ENCODE measurements at places on chromosomes 6 and 20. TPM values are rescaled to one million over a fixed set of nuclear protein-coding genes. Genes with fewer than 3 reads are reported as not detected.
A peak's percentile ranks its signal among the peaks of the same experiment; 100 is the strongest.

DNA sequence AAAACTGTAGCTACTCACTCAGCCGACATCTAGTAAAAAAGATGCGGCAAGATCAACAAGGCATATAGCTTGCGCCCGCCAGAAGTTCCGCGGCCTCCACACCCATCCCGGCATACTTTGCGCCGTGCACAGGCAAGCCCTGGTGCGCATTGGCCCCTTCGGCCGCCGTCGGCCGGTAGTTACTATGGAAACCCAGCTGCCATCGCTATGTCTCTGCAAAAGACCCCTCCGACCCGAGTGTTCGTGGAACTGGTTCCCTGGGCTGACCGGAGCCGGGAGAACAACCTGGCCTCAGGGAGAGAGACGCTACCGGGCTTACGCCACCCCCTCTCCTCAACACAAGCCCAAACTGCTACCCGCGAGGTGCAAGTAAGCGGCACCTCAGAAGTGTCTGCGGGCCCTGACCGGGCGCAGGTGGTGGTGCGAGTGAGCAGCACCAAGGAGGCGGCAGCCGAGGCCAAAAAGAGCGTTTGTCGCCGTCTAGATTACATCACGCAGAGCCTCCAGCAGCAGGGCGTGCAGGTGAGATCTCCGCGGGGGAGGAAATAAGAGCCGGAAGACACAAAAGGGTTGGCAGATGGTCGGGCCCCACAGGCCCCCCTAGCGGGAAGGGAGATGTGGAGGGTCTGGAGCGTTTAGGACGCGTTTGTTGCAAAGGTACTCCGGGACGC lies at the start of gene IRAK1BP1:
TSS of gene IRAK1BP1 (plus strand) at position 182 of the 671 bp plus-strand sequence. CDS start at position 208, 26 bp downstream.
- DNase-seq: peak; percentile 72

DNA sequence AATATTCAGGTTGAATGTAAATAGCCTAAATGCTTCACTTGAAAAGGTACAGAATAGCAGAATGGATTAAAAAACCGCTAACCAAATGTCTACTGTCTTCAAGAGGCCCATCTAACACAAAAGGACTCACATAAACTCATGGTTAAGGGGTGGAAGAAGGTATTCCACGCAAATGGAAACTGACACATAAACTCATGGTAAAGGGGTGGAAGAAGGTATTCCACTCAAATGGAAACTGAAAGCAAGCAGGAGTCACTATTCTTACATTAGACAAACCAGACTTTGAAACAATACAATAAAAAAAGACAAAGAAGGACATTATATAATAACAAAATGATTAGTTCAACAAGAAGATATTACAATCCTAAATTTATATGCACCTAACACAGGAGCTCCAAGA lies 38.3 kb upstream of the PKIB start:
- DNase-seq: no peak

DNA sequence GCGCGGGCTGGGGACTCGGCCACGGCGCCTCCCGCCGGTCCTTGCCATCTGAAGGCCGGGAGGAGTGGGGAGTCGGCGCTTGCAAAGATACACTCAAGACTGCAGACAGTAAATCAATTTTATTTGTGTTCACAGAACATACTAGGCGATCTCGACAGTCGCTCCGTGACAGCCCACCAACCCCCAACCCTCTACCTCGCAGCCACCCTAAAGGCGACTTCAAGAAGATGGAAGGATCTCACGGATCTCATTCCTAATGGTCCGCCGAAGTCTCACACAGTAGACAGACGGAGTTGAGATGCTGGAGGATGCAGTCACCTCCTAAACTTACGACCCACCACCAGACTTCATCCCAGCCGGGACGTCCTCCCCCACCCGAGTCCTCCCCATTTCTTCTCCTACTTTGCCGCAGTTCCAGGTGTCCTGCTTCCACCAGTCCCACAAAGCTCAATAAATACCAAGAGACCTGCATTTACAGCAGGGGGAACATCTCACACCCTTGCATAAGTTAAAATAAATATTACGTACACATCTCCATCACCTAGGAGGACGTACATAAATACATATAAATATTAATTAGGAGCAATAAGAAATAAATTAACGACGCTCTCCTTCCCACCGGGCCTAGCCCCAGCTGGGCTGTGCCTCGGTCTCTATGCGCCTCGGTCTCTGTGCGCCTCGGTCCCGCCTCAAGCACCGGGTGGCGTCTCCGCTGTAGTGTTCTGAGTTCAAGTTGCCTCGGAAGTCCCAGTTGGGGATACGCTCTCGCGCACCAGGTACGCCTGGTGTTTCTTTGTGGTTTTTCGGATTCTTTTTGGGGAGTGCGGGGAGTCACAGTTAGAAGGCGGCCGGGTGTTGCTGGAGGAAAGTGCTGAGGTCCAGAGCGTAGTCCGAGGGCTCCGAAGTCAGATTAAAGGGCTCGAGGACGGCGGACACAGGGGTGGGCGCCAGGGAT lies 889 bp upstream of the FLOT1 start:
- peak; percentile 56 for DNase-seq

The ZNF311 gene
- 0.63 TPM for total RNA-seq
